SK-N-SH treated with all-trans-retinoic acid at 6 μM for 48 hours (cell line): ENCODE measurements at places on chromosomes 1 and 21.

DNA sequence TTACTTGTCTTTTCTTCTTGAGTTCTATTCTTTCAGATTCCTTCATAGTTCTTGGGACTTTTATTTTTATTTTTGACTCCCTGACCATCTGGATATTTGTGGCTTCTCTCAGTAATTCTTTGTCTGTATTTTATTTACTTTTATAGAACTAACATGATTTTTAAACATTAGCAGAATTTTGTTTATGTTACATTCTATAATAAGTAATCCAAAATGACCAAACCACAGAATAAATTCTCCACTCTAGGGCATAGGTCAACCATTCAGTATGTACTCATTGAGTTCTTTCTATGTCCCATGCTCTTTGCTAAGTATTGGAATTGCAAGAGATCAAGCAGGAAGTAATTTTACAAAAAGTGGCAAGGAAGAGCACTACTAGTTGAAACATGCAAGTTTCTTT, 969.0 kb downstream of the TTLL7 start:
- no peak for ATAC-seq

DNA sequence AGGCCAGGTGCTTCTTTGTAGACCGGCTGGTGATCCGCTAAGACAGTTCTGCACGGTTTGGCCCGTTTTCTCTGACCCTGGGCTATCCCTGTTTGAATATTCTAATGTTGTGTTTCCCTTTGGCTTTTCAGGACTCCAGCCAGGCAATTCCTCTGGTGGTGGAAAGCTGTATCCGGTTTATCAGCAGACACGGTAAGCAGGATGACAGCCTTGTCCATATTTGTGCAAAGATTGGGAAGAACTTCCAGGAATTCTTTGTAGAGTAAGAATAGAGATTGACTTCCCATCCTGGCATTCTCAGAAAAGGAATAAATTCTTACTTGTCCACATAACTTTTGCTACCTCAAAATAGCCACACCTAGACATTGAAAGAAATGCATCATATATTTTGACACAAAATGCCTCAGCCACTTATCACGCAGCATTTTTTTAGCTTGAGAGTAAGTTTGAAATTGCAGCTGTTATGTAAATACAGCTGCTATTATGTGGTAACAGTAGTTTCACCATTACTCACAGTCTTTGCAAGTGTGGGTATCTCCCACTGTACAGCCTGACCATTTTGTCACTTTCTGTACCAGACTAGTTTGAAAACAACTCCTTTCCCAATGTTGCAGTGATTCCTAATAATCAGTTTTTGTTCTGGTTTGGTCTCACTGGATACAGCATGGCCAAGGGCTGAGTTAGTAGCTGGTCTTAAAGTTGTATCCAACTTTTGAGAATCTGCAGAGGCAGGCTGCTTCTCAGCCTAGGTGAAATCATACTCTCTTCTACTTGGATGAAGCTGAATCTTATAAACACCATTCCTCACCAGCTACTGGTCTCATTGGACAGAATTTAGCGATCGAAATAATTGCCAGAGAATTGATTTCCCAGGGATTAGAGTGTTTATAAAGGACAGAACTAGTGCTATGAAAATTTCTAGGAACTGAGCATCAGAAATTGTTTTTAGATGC, 40.0 kb upstream of the IKBKE start:
- no peak for ATAC-seq

DNA sequence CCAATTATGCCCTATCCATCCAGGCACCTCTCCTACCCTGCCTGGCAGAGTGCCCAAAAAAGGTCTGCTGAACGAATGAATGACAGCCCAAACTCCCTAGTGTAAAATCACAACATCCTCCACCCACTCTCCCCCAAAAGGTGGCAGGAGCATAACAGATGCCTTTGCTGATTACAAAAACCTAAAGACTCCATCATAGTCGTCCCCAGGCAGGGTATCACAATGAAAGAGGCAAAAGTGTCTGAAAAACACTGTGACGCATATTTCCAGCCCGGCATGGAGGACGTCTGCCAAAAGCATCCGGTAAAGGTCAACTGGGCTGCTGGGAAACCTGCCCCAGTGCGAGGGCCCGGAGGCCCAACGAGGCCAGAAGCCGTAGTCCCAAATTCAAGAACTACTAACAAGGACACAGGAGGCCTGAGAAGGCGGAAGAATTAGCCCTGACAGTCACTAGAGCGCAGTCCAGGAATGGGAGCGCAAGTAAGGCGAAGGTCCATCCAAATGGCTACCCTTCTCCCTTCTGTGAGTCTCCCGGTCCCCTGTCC, 576 bp downstream of the SMIM12 start:
- ATAC-seq, result peak; percentile 67

- ATAC-seq, result no peak
Observed at GRCh38 chr1:16067127-16067768, 6.2 kb downstream of the FAM131C start.

DNA sequence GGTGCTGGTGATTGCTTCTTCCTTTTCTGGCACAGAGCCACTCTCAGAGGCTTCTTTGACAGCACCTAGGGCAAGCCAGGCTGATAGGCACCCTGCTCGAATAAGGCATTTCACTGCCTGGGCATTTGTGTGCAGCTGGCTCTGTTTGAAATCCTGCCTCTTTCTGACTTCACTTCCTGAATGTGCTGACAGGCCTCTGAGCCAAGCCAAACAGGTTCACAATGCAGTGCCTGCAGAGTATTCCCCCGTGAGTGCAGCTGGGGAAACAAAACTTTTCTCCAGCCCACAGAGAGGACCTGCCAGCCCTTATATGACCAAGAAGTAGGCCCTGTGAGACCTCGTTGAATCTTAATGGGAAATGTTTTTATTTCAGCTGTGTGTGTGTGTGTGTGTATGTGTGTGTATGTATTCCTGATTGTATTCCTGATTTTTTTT, 10.4 kb downstream of the JUN start:
- peak; percentile 66 for ATAC-seq

GRCh38 chr1:164759144-164759920, 200.3 kb downstream of the PBX1 start:
- no peak for ATAC-seq

DNA sequence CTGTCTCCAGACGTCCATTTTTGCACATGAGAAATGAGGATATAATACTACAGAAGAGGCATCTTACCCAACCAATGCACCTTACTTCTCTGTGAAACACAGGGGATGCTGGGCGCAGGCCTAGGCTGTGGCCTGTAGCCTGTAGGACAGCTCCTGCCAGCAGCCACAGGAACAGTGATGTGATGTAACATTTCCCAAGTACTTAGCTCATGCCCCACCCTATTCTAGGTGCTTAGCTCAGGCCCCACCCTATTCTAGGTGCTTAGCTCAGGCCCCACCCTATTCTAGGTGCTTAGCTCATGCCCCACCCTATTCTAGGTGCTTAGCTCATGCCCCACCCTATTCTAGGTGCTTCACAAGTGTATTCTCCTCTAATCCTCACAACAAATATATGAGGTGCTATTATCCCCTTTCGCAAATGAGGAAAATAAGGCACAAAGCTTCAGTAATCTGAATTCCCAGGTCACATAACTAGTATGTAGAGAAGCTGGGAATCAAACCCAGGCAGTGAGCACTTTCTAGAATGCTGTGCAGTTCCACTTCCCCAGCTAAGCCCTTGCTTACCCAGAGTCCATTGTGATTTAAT, 4.6 kb upstream of the NAXE start:
- no peak for ATAC-seq

- ATAC-seq, result no peak
Observed at GRCh38 chr1:112905395-112906149, 50.4 kb downstream of the SLC16A1 start.

DNA sequence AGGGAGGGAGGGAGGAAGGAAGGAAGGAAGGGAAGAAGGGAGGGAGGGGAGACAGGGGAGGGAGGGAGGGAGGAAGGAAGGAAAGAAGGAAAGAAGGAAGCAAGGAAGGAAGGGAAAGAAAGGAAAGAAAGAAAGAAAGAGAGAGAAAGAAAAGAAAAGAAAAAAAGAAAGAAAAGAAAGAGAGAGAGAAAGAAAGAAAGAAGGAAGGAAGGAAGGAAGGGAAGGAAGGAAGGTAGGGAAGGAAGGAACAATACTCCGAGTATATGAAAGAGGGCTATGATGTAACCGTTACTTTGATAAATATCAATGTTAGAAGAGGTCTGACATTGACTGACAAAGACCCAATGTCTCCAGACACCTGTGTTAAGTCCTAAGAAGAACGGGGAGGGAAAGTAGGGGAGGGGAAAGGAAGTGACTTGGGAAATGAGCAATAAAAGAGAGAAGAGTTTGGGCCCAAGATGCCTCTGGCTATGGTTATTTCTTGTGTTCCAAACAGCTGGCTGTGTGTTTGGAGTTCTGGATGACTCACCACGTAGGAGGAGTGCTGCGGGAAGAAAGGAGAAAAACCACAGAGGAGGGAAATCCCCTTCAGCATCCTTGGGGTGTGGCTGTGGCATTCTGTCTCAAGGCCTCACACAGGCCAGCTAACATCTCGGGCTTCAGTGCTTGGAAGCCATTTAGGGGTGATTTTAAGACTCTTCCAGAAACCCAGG, 37.0 kb upstream of the RXRG start:
- peak; percentile 81 for ATAC-seq

DNA sequence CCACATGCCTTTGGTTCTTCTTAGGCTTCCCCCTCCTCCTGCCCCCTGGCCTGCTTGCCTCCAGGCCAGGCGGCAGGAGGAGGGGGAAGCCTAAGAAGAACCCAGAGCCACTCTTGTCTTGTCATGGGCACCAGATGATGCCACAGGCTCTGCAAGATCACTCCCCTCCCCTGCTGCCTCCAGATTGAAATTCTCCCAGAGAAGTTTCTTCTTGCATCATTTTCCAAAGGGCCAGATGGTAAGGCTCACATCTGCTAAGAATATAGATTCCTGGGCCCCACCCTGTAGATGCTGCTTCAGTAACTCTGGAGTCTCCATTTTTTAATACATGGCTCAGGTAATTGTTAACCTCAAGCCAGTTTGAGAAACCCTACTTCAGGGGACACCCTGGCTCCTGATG, 60.8 kb downstream of the FAM163A start:
- ATAC-seq, result no peak

DNA sequence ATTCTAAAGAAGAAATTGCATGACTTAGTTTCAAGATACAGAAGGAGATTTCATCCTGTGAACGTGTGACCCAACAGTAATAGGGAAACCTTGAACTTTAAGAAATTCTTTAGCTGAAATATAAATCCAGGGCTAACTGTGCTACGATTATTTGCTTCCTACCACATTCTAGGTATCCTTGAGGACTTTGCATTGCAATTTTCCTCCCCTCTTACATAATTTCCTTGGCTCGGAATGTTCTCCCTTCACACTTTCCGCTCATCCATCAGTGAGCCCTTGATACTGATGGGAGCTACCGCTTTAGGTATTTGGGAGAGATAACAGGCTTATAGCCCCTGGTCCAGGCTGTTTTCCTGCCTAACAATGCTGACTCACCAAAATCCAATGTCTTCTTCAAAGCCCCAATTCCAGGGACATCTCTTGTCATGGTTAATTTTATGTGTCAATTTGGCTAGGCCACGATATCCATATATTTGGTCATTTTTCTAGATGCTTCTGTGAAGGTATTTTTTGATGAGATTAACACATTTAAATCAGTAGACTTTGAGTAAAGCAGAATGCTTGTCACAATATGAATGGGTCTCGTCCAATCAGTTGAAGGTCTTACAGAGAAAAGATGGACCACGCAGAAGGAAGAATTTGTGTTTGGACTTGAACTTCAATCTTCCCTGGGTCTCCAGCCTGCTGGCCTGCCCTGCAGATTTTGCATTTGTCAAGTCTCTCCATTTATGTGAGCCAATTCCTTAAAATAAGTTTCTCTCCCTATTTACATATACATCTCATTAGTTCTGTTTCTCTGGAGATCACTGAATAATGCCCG, 121.2 kb downstream of the PTPN14 start:
- no peak for ATAC-seq

DNA sequence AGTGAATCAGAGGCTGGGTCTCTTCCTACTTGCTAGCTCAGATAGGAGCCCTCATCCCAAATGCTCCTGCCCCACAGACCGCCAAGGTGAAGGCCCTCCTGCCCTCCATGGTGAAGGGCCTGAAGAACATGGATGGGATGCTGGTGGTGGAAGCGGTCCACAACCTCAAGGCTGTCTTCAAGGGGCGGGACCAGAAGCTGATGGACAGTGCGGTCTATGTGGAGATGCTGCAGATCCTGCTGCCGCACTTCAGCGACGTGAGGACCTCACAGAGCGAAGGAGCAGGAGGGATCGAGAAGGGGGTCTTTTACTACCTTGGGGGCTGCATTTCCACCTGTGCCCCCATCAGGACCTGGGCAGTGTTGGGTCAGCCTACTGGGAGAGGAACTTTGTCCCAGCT, 14.6 kb upstream of the TTC4 start:
- no peak for ATAC-seq

GRCh38 chr1:214277704-214278635, 3.0 kb upstream of the SMYD2 start:
- no peak for ATAC-seq

GRCh38 chr1:22777388-22778057, 66.9 kb downstream of the EPHB2 start:
- no peak for ATAC-seq

GRCh38 chr1:107486349-107486748, 345.5 kb downstream of the NTNG1 start:
- ATAC-seq, result no peak

- ATAC-seq, result no peak
Observed at GRCh38 chr1:161217831-161218230, 2.7 kb downstream of the FCER1G start.

GRCh38 chr1:230972855-230973271, 5.8 kb downstream of the TTC13 start:
- peak; percentile 23; the same call in 2 of the 3 replicates for ATAC-seq

- ATAC-seq, result no peak
Observed at GRCh38 chr1:197103300-197103699, 36.2 kb upstream of the F13B start.

DNA sequence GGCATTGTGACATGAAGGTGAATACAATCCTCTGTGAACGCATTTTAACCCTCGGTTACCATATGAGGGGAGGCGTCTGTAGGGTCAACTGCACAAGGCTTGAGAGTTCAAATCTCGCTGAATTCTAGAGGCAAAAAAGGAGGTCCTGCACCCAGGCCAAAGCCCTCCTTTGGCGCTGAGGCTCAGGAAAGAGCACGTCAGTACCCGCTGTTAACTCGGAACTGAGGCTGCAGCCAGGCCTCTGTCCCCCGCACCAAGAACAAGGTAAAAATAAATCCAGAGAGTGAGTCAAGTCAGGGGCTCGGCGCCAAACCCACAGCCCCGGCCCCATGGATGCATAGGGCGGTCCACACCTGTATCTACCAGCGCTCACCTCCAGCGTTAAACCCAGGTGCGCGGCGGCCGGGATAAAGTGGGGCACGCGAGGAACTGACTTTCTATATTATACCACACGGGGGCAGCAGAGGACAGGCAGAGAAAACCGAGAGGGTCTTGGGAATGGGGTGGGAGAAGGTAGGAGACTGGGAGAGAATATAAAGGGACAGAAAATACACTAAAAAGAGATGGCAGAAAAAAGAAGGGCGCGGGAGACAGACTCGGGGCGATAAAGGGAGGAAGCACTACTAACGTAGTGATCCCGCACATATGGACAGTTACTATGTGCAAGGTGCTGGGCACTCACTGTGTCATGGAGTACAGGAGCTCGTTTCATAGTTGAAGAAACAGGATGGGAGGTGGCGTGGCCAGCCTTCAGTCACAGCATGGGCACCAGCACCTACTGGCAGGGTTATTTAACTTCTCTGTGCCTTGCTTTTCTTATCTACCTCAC, 54.9 kb downstream of the DMRTA2 start:
- ATAC-seq, result peak; percentile 83

GRCh38 chr1:24351918-24352627, 32.9 kb downstream of the GRHL3 start:
- ATAC-seq, result peak; percentile 24
